ENCODE measurements at places on chromosomes 4 and X.

- no peak for DNase-seq
Measured at GRCh38 chrX:56783450-56783831, 54.4 kb downstream of the NBDY start.

DNA sequence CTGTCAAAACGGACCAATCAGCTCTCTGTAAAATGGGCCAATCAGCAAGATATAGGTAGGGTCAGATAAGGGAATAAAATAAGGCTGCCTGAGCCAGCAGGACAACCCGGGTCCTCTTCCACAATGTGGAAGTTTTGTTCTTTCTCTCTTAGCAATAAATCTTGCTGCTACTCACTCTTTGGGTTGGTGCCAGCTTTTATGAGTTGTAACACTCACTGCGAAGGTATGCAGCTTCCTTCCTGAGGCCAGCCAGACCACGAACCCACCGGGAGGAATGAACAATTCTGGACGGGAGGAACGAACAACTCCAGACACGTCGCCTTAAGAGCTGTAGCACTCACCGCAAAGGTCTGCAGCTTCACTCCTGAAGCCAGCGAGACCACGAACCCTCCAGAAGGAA lies 287.8 kb downstream of the RAPGEF2 start:
- DNase-seq = no peak

GRCh38 chr4:139368998-139369397 lies 66.7 kb upstream of the NDUFC1 start:
- DNase-seq = no peak

- DNase-seq = no peak
Measured at GRCh38 chr4:141702472-141703182, 66.2 kb downstream of the IL15 start.

DNA sequence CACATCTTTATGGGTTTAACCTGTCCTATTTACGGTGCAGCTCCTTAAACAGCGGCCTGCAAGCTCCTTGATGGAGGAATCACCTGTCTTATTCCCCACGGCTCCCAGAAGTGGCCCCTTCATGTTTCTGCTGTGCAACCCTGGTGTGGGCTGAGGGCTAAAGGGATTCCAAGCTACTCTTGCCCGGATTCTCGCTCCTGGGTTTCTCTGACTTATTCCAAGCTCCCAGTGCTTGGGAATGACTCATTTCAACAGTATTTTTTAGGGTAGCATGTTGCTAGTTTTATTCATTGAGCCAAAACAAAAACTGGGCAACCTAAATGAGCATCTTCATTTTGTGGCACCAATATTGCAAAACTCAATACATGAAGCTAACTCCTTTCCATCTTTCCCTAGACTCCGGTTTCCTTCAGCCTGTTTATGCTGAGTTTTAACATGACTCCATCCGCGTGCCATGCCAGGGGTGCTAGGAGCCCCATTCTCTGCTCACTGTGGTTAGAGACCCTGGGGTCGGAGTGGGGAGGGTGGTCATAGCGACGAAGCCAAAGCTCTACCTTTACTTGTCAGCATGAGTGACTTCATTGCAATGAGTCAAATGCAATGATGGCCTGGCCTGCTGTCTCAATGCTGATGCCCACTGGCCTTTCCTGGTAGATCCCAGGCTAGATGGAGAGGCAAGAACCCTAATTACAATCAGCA lies 349.7 kb downstream of the NR3C2 start:
- DNase-seq = no peak

Measured in NCI-H1105 (cell line).